Stimulated activated CD8-positive, alpha-beta memory T cell treated with anti-CD3 and anti-CD28 coated beads, Interleukin-15, amount 100 ng/mL, for 48 hours (primary cell): ENCODE measurements at places on chromosomes 4 and X.

DNA sequence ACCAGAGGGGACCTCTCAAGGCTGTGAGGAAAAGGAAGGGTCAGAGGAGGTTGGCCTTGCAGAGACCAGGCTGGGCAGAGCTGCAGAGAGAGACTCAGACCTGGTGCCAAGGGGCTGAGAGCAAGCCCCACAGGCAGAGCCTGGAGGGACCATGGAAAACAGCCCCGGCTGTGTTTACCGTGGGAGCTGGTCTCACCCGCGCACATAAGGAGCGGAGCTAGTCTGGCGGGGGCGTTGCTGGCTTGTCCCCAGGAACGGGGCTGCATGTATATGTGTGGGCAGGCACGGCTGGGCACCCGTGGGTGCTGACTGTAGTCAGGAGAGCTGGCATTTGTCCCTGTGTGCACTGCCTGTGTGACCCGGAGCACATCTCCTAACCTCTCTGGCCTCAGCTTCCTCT lies 45.7 kb downstream of the C4orf50 start:
- DNase-seq = no peak

- no peak for DNase-seq
Measured at GRCh38 chrX:31215277-31215815, 143.5 kb upstream of the FTHL17 start.

DNA sequence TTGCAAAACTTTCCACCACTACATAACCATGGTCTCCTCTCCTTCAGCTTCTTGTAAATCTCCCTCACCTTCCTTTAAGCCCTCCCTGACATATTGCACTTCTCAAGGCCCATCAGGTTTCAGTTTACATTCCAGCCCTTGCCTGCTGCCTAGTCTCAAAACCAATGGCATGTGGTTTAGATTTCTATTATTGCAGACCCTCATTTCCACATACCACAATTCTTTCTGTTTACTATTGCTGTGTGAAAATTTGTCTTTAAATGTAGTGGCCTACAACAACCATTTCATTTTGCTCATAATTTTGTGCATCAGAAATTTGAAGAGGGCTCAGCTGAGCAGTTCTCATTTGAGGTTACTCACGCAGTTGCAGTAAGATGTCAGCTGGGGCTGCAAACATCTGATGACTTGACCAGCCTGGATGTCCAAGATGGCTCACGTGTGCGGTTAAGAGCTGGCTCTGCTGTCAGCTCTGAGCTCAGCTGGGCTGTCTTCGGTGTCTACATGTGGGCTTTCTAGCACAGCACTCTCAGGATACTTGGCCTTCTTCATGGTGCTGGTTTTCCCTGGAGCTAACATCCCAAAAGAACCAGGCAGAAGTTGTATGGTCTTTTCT lies 29.9 kb upstream of the SOD3 start:
- no peak for DNase-seq

- DNase-seq = no peak
Measured at GRCh38 chr4:39085891-39086290, 23.9 kb downstream of the KLHL5 start.

DNA sequence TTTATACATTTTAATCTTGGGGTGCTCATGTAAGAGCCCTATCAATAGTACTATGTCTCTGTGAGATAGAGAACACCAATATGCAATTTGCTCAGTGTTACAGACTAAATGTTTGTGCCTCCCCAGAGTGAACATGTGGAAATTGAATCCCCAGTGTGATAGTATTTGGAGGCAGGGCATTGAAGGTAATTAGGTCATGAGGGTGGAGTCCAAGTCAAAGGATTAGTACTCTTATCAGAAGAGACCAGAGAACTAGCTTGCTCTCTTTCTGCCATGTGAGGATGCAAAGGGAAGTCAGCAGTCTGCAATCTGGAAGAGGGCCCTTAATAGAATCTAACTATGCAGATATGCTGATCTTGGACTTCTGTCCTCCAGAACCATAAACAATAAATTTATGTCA lies 1317.0 kb downstream of the STIM2 start:
- DNase-seq = no peak

GRCh38 chrX:152847281-152847680 lies 16.4 kb downstream of the NSDHL start:
- DNase-seq = no peak

- DNase-seq = no peak
Measured at GRCh38 chr4:79723507-79723906, 315.5 kb upstream of the GK2 start.

GRCh38 chr4:77015390-77015789 lies 60.4 kb downstream of the CCNI start:
- no peak for DNase-seq

DNA sequence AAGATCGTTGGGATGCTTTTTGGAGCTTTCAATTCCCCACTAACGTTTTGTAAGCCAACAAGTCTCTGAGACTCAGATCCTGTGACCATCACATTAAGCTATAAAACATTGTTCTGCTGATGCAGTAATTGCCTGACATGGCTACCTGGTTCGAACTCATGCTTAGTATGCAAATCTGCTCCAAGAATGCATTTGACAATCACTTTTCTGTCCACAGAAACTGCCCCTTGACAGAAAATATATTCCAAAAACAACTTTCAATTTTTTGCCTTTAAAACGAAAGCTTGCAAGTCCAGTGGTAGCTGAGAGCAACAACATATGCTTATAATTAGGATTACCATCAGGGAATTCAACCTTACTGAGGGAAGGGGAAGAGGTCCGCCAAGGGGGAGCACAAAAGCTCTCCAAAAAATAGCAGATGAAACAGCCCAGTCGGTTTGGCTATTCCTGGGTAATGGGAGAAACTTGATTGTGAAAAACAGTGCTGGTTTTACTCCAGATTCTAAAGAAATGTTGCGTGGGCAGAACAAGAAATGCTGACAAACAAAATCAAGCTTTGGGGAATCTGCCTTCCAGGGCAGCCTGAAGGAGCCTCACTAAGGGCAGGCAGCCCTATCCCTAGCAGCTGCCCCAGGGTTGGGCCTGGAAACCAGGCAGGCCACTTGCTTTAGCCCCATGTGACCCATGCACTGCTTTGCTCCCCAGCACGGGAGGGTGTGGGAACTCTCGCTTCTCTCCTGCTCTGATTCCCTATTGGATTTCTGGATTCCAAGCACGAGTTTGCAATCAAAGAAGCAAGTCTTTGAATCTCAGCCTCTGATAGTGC lies 160.7 kb upstream of the LDB2 start:
- DNase-seq = no peak

GRCh38 chr4:142274137-142274536 lies 572.0 kb downstream of the INPP4B start:
- no peak for DNase-seq

DNA sequence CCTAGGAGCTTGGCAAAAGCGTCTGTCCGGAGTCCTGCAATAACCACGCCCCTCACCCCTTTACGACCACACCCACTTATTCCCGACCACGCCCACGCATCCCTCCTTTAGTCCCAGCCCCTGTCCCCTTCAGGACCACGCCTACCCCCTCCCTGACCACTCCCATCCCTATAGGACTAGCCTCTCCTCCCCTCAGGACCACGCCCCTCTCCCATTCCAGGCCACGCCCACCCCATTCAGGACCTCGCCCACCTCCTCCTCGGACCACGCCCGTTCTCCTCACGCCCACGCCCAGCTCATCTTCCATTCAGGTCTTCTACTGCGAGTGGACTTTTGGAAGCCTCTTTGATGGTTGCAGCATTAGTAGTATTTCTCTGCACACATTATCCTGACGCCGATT lies 131.2 kb upstream of the STX18 start:
- DNase-seq = no peak

- no peak for DNase-seq
Measured at GRCh38 chr4:16261313-16261878, 35.1 kb upstream of the TAPT1 start.

GRCh38 chrX:97539970-97540519 lies 656.3 kb downstream of the RPA4 start:
- DNase-seq = no peak

- DNase-seq = no peak
Measured at GRCh38 chrX:148984238-148984637, 483.8 kb downstream of the AFF2 start.

DNA sequence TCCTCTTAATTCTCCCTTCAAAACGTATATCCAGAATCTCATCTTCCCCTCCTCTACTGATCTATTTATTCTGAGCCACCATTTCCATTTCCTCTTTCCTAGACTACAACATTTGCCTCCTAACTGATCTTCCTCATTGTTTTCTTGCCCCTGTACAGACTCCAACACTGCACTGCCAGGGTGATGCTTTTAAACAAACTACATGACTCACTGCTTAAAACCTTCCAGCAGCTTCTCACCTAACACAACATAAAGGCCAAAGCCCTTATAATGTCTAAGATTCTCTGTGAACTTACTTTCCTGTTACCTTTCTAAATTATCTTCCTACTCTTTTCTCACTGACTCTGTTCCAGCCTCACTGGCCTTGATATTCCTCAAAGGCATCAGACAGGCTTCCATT lies 161.0 kb upstream of the HS3ST1 start:
- no peak for DNase-seq

- DNase-seq = no peak
Measured at GRCh38 chr4:141389649-141390048, 169.0 kb downstream of the ZNF330 start.
